ENCODE measurements at places on chromosomes 13 and 19.

DNA sequence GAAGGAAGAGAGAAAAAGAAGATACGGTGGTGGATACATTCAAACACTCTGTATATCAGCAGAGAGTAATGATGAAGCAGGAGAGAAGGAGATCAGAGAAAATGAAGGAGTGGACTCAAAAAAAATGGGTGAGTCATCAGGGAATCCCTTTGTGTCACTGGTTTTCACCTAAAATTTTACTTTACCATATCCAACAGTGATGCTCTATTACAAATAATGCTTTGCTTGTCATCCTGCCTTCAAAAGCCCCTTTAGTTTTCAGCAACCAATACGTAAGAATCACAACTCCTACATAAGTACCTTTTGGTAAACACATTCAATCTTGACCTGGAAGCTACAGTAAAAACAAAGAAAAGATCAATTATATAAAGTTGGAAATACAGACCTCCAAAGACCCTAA is 88.8 kb downstream of the ENOX1 start:
- no peak for DNase-seq

- no peak for DNase-seq
These were observed 3.7 kb downstream of the ZNF444 start for GRCh38 chr19:56144831-56145230.

DNA sequence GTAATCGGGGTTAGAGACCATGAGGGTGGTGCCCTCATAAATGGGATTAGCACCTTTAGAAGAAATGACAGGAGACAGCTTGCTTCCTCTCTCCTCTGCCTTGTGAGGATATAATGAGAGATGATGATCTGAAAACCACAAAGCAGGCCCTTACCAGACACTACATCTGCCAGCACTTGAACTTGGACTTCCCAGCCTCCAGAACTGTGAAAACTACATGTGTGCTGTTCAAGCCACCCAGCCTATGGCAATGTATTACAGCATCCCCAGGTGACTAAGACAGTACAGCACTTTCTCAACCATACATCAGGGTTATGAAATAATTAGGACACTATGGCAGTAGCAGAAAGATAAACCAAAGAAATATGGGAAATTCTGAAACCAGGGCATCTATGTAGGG is 7.4 kb downstream of the ZNF564 start:
- no peak for DNase-seq

GRCh38 chr19:58274771-58275201 is 4.0 kb upstream of the ZNF8 start:
- DNase-seq: peak; percentile 63

DNA sequence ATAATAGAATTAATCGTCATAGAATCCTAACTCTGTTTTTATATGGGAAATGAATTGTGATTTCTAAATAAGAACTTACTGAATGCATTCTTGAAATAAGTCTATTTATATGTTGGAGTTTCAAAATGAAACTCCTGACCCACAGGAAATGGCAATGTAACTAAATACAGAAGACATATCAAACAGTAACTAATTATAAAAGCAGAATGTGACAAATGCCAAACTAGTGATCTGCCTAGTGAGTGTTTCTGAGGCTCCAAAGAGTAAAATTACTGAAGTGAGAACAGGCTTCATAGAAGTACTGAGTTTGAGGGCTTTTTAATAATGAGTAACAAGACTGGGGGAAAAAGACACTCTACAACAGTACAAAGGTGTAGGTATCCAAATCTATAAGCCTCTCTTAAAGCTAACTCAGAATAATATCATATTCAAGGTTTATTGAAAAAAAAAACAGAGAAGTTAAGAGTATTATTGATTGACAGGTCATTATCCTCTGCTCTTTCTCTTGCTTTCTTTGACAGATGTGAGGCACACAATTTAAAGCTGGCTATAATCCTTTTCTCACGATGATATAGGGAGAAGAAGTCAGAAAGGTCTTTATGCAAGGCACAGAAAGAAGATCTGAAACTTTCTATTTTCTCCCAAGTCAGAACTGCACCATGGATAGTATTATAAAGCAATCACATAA is 17.4 kb upstream of the ATXN8OS start:
- DNase-seq: no peak

GRCh38 chr13:110500341-110500740 is 61.2 kb downstream of the RAB20 start:
- DNase-seq: no peak

DNA sequence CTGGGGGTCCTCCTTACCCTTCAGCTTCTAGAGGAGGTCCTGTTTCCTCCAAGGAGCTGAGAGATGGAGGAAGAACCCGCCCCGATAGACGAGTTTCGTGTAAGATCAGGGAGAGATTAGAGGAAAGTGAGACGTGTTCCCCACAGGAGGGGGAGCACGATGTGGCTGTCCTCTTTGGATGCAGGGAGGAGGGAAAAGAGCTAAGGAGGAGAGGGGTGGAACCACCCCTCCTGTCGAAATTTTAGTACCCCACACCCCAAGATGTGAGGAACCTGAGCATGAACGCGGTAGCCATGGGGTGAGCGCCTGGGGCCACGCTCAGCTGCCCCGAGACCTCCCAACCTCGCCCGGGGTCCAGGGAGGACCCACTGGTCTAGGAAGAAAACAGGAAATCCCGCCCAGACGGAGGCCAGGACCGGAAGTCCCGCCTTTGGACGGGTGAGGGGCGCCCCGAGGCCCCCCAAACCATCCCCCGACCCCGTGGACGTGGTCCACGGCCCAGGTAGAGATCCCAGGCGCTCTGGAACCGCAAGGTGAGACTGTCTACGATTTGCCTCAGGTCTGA is 1.2 kb downstream of the AKT1S1 start:
- DNase-seq: peak; percentile 73

GRCh38 chr13:71515744-71516038 is 351.3 kb downstream of the DACH1 start:
- DNase-seq: no peak

- no peak for DNase-seq
These were observed 86.0 kb downstream of the ATP11A start for GRCh38 chr13:112775791-112776279.

DNA sequence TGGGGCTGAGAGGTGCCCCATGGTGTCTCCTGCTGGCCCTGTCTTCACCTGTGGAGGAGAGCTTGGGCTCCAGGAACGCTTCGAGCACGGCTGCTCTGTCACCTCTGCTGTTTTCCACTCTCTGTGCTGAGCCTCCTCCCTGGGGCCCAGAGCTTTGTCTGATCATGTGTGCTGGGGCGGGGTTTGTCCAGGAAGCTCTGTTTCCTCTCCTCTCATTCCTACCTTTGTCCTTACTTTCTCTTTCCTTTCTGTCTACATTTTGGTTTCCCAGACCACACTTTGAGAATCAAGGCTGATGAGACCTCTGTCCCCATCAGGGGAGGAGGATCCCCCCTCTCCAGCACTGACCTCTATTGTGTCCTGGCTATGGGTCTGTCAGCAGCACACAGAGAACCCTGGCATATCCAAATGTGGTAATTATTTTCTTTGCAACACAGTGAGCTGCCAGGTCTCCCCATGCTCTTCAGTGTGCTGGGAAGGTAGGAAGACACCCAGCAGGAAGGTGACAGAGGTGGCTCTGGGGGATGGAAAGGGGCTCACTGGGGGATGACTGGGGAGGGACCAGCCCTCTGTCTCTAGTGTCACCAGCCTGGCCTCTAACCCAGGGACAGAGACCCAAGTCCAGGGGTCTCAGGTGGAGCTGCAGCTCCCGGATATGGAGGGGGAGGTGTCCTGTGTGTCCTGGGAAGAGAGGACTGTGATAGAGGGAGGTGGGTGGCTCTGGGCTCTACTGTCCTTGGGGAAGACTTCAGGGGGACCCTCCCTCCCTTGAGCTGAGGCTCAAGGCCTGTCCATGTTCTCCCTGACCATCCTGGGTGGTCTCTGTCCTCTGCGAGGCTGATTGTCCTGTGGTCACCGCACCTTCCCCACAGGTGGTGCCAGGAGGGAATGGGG is at the start of gene CEACAM1:
Gene CEACAM1, minus strand, starts transcription at position 128 of the 894 bp plus-strand sequence. Its CDS starts 107 bp downstream, at position 21.
- DNase-seq: no peak

- no peak for DNase-seq
These were observed 82.7 kb downstream of the FOXO1 start for GRCh38 chr13:40583738-40584137.

DNA sequence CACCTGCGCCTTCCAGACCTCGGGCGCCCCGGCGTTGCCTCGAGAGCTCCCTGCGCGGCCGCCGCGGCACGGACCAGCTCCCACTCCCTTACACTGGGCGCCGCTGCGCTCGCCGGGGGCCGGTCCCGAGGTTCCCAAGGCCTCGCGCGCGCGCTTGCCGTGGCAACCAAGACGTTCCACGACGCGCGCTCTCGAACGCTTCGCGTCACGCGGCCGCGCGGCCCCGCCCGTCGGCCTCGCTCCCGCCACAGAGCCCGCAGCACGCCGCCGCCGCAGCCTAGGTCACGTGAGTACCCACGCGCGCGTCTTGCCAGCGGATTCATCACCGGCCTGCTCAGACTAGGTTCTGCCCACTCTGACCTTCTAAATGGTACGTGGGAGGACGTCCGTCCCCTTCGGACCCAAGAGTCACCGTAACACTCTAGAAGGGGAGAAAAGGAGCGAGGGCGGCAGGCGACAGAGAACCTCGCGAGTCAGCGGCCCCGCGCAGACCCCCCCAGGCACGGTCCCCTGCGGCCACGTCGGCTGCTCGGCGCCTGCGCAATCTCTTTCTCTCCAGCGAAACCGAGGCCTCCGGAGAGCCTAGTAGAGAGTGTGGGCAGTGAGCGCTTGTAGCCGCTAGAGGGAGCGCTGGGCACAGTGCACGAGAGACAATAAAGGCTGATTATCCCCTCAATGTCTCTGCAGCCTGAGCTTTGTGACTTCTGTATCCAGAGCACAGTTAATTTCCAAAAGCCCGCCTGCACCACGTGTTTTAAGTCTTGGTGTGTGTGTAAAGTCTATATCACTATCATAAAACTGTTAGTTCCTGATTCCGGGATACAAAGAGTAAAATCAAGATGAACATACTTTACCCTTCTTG is at the start of gene SPART:
Gene SPART, minus strand, starts transcription at position 173 of the 862 bp plus-strand sequence. CDS start 10,564 bp downstream, outside the sequence.
- peak; percentile 96 for DNase-seq

DNA sequence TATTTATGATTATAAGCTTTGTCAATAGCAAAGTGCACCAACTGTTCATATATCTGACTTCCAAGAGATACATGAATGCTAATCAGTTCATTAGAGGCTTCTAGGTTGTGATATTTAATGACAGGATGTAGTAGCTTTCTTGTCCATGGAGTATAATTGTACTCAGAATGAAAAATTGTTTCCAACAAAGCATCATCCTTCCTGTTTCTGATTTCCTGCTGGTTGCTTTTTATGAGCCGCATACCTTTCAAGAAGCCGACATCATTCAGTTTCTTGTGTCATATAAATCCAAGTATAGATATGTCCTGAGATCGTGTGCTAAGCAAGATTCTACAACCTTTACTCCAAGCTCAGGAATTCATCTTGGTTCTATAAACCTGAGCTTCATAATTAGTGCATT is 326.6 kb downstream of the DIAPH3 start:
- no peak for DNase-seq

DNA sequence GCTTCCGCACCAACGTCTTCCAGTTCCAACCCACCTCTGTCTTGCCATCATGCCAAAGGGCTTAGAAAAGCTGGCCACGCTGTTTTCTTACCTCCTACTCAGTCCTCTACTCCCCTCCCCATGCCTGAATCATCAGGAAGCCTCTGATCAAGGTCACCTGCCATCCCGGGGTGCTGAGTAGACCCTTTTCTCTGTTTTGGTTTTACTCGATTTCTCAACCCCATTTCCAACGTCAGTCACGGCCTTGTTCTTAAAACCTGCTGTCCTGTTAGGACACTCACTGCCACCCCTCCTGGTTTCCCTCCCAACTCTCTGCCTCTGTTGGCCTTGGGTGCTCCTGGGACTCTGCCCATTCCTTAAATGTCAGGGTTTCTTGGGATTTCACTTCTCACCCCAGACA is 350.1 kb downstream of the FOXO1 start:
- DNase-seq: no peak

DNA sequence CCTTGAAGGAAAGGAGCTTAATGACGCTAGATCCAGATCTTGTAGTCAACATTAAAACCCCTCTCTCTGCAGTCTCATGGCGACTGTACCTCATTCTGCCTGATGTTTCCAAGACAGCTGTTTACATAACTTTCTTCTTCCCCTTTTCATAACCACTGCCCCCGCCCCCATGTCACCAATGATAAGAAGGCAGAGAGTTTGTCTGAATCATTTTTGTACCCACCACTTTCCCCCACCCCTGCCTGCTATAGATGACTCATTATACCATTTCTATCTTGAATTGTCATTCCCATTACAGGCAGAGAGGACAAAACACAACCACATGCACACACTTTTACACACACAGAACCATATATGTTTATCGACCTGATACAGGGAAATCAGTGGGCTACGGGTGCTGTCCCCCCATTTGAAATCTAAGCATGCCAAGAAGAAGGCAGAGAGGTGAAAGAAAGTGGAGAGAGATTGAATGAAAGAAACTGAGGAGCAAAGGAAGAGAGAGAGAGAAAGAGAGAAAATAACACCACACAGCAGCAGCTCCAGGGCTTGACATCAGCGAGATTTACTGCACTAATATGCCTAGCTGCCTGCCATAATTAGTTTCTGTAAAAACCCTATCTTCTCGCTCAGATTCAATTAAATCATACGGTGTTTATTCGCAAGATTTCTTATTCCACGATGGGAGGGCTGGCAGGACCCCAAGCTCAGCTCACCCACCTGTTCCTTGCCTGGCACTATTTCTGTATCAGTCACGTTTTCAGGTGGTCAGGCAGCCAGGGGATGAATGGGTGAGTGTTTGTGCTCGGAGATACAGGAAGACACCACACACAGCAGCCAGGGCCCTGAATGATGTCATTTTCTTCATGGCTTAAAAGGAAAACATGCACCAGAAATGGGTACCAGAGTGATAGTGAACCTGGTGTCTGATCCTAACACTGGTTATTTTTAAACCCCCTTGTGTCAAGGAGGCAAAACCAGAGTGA is 114.3 kb upstream of the SERP2 start:
- DNase-seq: peak; percentile 51

DNA sequence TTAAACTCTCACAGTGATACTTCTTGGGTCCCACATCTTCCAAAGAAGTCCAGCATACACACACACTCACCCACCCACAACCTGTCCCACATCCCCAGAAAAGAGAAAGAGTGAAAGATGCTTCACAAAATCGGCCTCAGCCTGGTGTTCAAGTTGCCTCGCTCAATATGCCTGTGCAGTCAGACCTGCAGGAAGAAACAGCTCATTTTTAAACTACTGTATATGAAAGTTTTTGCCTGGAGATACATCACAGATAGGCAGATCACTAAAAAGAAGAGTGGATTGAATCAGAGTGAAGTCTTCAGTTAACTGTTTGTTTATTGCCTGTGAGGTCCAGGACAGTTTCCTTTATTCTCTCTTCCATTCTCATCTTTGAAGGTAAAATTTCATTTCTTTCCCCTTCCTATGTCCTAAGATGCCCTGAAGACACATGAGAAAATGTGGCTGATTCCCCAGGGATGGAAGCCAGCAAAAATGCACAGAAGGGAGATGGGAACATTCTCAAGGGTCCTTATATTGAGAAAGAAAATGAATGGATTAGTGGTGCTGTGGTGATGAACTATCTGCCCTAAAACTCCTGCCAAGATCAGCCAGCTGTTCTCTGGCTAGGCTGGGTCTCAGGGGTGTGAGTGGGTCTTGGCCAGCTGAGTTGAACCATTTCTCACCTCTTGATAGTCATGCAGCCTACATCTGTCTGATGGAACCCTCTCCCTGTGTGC is 259.0 kb downstream of the ITGBL1 start:
- DNase-seq: no peak

- no peak for DNase-seq
These were observed 5.1 kb upstream of the CALM3 start for GRCh38 chr19:46596008-46596407.

Data from astrocyte of the hippocampus (primary cell).